ENCODE measurements at places on chromosomes 1 and 21. TPM values are rescaled to one million over a fixed set of nuclear protein-coding genes. Genes with fewer than 3 reads are reported as not detected.

Gene HTR1D
- 0.13 TPM for total RNA-seq

Gene CAMSAP2
- total RNA-seq = 29.2 TPM

Gene TAL1
- 77.9 TPM for total RNA-seq

Gene GCSAML
- total RNA-seq = not detected

Gene HCRTR1
- 0.77 TPM for total RNA-seq

Gene HAO2
- total RNA-seq = under 0.01 TPM

Gene LRRC53
- total RNA-seq = not detected

Gene OLFML2B
- 0.13 TPM for total RNA-seq

Gene PRKAA2
- total RNA-seq = 1.7 TPM

Gene HMGB4
- not detected for total RNA-seq

Gene ZNF695
- 1.0 TPM for total RNA-seq

Gene CAMK2N1
- 0.76 TPM for total RNA-seq

Gene KIF26B
- 3.8 TPM for total RNA-seq

Gene HSD3B2
- total RNA-seq = not detected

Gene CFAP141
- not detected for total RNA-seq

Gene F13B
- not detected for total RNA-seq

Gene LIX1L
- total RNA-seq = 26.0 TPM

Gene FCRL6
- not detected for total RNA-seq

Gene PCNT
- total RNA-seq = 14.9 TPM

Gene ERVH48-1
- not detected for total RNA-seq

Gene IL10
- total RNA-seq = not detected

Gene KCNE1
- total RNA-seq = under 0.01 TPM

Gene LAPTM5
- 28.6 TPM for total RNA-seq

Gene L1TD1
- not detected for total RNA-seq

Gene ADPRS
- 36.2 TPM for total RNA-seq

Gene KRTAP19-2
- not detected for total RNA-seq

Gene BCAN
- total RNA-seq = not detected

Gene FMOD
- total RNA-seq = 63.0 TPM

Gene DHX9
- 161 TPM for total RNA-seq

Gene CFAP74
- not detected for total RNA-seq

Gene CIART
- 0.77 TPM for total RNA-seq

Gene AMY1A
- not detected for total RNA-seq

Gene ST6GALNAC3
- 45.5 TPM for total RNA-seq

Gene CD1B
- total RNA-seq = not detected

Gene NOTCH2
- 22.5 TPM for total RNA-seq
